T-cell (primary cell): ENCODE measurements at places on chromosomes 6 and 20.

DNA sequence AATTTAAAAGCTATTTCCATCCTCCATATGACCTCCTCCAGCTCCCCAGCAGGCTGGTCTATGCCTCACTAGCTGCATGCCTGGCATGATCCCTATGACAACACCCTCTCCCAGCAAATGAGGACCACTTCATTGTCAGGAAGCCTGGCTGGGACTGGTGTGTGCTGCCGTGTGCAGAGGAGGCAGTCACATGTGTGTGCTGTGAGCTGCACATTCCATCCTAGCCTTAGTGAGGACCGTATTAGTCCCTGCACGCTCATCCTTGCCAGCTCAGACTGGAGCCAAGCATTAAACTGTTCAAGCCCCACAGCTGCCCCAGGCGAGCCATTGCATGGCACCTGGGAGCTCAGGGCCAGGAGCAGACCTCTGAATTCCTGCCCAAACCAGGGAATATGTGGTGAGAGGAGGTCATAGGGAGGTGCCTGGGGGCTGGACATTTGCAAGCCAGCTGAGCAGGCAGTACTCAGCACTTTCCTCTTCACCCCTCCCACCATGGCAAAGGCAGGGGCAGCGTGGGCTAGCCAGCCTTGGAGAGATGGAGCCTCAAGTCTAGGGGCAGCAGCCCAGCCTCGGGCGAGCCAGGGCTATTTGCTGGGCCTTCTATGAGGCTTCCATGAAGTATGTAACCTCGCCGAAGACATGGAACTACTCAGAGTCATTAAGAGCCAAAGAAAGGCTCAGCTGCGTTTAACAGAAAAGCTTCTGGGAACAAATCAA, 8.7 kb upstream of the CCN5 start:
- no peak for DNase-seq

DNA sequence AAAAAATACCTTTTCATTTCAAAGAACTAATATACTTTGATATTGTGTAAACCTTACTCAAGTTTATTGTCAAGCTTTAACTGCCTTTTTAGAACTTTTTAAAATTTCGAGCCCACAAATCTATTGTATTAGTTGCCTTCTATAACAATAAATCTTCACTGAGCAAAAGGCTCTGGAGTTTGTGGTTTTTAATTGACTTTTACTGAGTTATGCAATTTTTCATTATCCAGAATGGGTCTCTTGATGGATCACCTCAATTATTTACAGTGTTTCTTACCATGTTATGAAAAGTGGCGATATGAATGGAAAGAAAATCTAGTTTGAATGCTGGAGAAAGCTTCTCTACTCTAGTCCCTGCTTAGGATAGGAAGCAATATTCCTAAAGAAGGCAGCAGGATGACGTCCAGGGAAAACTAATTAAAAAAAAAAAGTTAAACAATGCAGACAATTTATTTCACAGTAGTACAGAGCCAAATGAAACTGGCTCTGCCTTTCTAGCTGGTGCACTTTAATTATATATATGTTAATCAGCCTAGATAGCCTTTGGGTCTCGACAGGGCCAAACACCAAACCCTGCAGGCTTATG, 5.0 kb downstream of the ID4 start:
- no peak for DNase-seq

GRCh38 chr6:122845916-122846612, 57.0 kb downstream of the SMPDL3A start:
- no peak for DNase-seq

DNA sequence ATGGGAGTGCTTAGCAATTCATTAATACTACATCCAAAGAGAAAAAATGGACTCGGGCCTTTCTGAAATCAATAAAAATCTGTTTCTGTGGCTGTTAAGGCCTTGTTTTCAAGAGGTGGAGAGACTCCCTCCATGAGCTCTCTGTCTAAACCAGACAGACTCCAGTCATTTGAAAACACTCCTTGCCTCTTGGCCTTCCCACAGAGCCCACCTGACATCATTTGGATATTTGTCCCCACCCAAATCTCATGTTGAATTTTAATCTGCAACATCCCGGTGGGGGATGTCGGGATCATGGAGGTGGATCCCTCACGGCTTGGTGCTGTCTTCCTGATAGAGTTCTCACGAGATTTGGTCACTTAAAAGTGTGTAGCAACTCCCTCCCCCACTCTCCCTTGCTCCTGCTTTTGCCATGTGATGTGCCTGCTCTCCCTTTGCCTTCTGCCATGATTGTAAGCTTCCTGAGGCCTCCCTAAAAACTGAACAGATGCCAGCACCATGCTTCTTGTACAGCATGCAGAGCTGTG, 226.3 kb downstream of the TBXT start:
- DNase-seq, result no peak

- DNase-seq, result no peak
Observed at GRCh38 chr6:139539852-139540251, 165.4 kb upstream of the CITED2 start.

GRCh38 chr6:166853371-166854325, 102.7 kb downstream of the RNASET2 start:
- no peak for DNase-seq

- DNase-seq, result peak; percentile 40
Observed at GRCh38 chr20:62816031-62816883, 593 bp upstream of the COL9A3 start.

DNA sequence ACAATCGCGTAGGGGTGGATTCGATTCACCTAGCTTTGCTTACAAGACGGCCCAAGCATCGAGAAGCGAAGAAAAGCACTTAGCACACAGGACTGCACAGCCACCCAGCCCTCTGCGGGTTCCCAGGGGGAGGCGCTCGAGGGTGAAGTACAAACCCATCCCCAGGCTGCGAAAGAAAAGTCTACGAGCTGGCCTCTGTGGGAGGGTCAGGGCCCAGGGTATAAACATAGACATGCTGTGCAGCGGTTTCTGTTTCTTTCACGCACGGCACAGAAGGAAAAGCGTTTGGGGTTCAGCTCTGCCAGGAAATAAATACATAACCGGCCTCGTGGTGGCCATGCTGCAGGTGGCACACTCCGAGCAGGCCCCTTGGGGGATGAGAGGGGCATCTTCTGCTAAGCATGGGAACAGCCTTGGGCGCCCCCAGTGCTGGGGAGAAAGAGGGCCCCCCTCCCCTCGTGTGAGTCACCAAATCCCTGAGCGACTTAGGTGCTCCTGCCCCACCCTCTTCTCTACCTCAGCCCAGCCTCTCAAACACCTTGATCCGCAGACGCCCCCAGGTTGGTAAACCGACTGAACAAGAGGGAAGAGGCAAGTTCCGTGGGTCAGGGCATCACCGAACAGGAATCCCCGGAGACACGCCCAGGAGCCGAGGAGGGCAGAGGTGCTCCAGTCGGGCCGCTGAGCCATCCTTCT, 91.6 kb upstream of the RIPOR2 start:
- DNase-seq, result peak; percentile 75

DNA sequence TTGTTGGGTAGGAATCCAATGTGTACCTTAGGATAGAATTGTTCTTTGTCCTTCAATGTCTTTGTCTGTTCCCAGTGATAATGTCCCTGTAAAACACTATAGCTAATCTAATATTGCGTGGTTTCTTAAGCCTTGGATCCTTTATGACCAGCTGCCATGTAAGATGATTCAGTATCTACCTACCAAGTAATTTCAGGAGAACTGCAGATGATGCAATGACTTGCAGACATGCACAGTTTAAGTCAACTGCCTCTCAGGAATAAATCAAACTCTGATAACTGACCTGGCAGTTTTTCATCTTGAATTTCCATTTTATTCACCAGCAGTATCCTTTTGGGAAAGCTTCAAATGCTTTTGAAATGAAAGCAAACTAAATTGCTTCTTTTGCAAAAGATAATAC, 157.8 kb downstream of the TPBG start:
- no peak for DNase-seq
